ENCODE measurements at places on chromosomes 7 and 10. TPM values are rescaled to one million over a fixed set of nuclear protein-coding genes. Genes with fewer than 3 reads are reported as not detected.

- no peak for DNase-seq
Measured at GRCh38 chr10:31605861-31606525, 287.0 kb downstream of the ZEB1 start.

GRCh38 chr10:111560027-111560426, 483.2 kb downstream of the ADRA2A start:
- DNase-seq, result no peak

DNA sequence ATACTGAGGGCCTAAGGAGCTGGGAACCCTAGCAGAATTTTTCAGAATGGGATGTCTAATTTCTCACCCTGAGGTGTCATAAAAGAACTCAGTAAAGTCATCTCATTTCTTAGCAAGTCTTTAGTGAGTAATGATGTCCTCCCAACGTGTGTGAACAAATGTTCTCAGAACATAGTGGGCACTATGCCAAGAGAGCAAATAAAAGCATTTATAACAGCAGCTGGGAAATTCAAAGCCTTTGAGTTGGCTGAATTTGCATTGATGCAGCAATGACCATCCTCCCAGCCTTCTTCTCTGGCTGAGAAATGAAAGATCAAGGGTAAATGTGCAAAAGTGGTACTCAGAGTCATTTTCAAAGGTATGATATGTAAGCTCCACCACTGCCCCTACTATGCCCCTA, 109.4 kb downstream of the FAM107B start:
- DNase-seq, result no peak

DNA sequence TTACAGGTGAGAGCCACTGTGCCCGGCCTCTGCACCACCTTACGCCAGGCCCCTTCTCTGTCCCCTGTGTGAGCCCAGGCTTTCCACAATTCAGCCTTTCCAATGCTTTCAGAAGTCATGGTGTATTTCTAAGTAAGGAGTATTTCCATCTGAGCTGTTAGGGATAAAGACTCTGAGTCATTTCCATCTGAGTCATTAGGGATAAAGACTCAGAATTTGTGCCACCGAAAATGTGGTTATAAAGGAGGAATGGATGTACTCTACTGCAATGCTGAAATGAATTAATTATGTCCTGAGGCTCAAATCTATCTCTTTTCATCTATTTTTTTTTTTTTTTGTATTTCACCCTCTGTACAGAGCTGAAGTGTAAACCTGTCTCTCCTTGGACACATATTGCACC, 84.0 kb downstream of the GATA3 start:
- DNase-seq, result no peak

DNA sequence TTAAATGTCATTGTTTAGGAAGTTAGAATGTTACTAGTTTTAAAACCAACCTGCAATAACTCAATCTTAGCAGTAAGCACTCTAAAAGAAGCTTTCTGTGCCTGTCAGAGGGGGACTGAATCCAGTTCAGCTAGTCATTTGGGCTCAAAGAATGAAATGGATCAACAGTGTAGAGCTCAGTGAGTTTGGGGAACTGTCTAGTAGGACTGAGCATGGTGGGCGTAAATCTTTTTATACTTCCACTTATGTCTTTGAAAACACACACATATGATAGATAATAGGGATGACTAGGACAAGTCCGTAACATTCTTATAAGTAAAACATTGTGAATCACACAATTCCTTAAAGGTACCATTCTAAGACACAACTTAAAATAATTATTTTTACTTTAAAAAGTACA, 11.5 kb downstream of the GSAP start:
- no peak for DNase-seq

DNA sequence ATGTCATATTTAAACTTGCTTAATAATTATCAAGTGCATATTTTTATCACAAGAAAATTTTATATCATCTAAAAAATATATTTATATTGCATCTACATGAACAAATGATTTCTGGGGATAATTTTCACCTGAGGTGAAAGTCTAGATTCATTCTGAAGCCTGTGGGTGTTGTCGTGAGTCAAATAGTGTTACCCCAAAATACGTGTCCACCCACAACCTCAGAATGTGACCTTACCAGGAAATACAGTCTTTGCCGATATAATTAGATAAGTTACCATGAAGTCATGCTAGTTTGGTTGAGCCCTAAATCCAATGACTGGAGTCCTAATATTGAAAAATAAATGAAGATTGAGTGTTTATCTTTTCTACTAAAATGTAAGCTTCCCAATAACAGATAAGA, 203.0 kb upstream of the MDFIC start:
- no peak for DNase-seq

DNA sequence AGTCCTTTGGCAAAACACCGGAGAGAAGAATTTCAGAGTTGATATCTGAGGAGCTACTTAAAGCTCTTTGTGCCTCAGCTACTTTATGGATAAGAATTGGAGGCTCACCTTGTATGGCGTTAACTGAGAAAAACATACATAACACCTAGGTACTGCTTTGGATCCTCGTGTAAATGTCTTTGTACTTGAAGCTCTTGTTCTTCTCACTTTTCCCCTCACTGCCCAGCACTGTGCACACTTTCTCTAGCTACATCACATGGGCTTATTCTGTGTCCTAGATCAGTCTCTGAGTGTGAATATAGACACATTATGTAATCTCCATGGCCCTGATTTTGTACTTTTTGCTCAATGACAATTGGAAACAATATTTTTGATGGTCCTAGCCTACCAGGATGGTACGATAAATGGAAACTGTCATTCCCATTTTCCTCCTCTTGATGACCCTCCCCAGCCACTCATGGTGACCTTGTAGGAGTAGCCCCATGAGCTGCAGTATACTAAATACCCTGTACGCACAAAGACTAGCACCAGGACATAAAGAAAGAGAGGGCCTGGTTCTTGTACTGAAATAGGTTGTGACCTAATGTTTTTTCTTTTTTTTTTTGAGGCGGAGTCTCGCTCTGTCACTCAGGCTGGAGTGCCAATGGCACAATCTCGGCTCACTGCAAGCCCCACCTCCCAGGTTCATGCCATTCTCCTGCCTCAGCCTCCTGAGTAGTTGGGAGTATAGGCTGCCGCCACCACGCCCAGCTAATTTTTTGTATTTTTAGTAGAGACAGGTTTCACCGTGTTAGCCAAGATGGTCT, 22.1 kb downstream of the STAMBPL1 start:
- DNase-seq, result no peak

DNA sequence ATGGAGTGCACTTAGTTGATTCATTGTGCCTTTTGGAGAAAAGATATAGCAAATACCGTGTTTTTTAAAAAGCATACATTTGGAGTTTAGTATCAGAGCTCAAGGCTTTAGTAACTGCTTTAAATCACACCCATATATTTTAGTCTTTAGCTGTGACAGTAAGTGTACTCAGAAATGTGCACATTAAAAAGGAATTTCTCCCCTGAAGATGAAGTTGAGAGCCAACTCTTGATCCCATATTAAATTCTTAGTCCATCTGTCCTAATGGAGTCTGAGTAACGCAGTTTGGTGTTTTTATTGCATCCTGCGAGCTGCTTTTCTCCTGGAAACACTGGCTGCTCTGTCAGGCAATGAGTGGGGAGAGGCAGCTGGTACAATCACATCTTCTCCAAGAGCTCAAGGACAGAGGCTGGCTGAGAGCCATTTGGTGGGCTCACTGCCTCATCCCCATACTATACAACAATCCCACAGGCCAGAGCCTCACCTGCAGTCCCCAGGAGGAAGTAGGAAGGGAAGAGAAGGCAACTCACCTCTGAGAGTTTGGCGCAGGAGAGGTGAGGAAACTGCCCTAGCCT, 473.6 kb upstream of the C7orf33 start:
- no peak for DNase-seq

GRCh38 chr7:26046150-26046549, 105.8 kb upstream of the NFE2L3 start:
- DNase-seq, result no peak

GRCh38 chr10:120077707-120078492, 185.4 kb downstream of the SEC23IP start:
- DNase-seq, result no peak

- no peak for DNase-seq
Measured at GRCh38 chr7:106644999-106645398, 16.0 kb downstream of the CCDC71L start.

DNA sequence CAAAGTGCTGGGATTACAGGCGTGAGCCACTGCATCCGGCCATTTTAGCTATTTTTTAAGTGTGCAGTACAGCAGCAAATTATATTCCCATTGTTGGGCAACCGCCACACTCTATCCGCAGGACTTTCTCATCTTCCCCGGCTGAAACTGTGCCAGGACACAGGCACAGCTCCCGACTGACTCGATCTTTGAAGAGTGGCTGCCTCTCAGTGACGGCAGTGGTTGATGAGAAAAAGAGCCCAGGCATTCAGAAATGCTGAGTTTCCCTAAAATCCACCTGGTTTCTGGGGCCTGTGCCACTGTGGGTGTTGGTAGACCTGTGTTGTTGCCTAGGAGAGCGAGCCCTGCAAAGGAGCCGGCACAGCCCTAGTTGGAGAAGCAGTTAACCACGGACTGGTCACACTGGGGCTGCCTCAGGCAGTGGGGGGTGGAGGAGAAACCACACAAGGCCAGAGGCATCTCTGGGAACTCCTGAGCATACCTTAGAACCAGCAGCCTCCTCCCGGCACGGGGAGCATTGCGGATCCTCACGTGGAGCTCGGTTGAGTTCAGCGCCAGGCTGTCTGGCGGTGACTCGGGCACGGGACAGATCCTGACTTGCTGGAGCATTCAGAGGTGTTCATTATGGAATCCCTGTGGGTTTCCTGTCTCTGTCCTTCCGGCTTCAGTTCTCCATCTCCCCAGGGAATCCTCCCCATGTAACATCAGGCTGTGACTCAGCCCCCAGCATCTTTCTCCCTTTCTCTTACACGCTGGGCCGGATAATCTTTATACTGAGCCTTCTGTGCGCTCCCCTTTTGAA, 16.2 kb downstream of the PFKFB3 start:
- no peak for DNase-seq

DNA sequence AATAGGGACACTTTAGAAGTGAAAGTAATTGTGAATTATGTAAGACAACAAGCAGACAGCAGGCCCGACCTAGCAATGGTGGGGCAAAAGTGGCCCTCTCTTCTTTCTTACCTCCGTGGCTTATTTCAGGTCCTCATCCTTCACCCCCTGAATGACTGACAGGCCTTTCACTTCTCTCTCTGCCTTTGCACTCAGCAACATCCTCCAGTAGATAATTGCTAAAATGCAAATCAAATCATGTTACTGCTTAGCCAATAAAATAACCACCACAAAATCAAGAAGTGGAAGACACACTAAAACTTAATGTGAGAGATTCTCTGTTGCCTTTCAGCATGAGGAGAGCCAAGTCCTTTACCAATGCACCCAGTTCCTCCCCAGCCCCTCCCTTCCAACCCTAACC, 274.6 kb upstream of the ZNF32 start:
- no peak for DNase-seq

GRCh38 chr7:48097521-48098231, 8.6 kb downstream of the UPP1 start:
- DNase-seq, result no peak

- no peak for DNase-seq
Measured at GRCh38 chr7:42210779-42211178, 26.2 kb downstream of the GLI3 start.

- DNase-seq, result no peak
Measured at GRCh38 chr10:31709028-31709427, 219.6 kb downstream of the ARHGAP12 start.

- DNase-seq, result no peak
Measured at GRCh38 chr7:7706556-7707172, 11.7 kb downstream of the RPA3 start.

DNA sequence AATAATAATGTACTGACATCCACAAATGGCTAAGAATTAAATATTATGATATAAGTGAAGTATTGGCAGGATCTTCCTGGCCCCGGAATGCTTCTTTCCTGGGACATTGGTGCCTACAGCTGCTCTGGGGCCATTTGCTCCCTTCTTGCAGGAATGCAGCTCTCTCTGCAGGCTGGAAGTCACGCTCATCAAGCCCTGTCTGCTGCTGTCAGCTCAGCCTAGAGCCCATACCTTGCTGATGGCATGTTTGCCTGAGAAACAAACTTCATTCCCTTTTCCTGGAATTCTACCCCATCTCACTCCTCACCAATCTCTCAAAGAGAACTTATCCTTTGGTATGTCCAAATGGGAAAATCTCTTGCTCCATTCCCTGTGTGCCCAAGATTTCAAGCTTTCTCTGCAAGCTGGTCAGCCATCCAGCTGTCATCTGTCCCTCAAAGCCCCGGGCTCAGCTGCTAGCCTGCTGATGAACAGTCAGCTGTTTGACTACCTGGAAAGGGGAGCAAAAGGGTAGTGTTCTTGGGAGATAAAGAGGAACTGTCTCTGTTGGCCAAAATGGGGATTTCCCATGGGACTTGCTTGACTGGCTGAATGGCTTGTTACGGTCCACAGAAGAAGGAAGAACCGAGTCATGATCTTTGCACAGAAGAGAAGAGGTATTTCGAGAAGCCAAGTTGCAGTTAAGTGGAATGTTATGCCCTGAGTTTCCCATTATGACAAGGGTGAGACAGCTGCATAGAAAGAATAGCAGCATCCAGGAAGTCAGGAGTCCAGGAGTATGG, 12.0 kb upstream of the RASSF4 start:
- no peak for DNase-seq

- DNase-seq, result no peak
Measured at GRCh38 chr10:79287973-79288723, 59.1 kb upstream of the PPIF start.

DNA sequence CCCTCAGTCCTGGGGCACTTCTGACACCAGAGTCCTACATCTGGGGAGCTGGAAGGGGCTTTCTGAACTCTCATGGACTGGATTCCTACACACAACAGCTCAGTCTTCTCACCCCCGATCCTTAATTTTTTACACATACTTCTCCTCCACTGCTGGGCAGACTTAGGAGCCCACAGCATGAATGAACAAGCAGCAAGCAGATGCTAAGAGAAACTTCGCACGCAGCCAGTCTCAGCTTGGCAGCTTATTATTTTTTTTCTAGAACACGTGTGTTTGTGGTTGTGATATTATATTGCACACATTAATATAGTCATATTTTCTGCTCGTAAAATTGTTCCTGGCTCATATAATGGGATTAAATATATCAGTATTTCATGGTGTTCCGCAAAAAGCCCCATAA, 50.9 kb upstream of the LOXL4 start:
- DNase-seq, result no peak

Gene PIP4K2A
- 27.1 TPM for polyA plus RNA-seq

Gene ZNF107
- polyA plus RNA-seq, result 1.8 TPM

Gene HMX2
- not detected for polyA plus RNA-seq

Gene NACAD
- 0.36 TPM for polyA plus RNA-seq

Gene PTF1A
- polyA plus RNA-seq, result not detected

Gene TRPV5
- not detected for polyA plus RNA-seq

All from BJ (cell line).